ENCODE measurements at places on chromosomes 5 and 9.

GRCh38 chr5:89083791-89084190, 200.8 kb upstream of the MEF2C start:
- DNase-seq, result no peak

GRCh38 chr9:71765693-71766092, 2.6 kb downstream of the CEMIP2 start:
- no peak for DNase-seq

DNA sequence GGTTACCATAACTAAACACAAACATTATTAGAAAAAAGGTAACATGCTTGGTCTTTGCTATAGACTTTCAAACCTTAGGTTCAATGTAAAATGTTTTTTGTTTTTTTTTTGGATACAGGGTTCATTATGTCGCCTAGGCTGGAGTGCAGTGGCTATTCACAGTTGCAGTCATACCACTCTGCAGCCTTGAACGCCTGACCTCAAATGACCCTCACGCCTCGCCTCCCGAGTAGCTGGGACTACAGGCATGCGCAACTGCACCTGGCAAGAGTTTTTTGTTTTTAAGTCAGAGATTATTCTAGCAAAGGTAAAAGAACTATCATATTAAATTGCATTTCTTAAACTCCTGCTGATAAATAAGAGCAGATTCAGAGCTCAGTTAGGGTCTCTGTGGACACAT, 55.1 kb upstream of the NR5A1 start:
- no peak for DNase-seq

- DNase-seq, result no peak
Measured at GRCh38 chr5:153352685-153353219, 137.7 kb upstream of the GRIA1 start.

GRCh38 chr9:87607859-87608258, 110.2 kb downstream of the DAPK1 start:
- DNase-seq, result no peak
